ENCODE measurements at places on chromosomes 16 and 17. TPM values are rescaled to one million over a fixed set of nuclear protein-coding genes. Genes with fewer than 3 reads are reported as not detected.

SEPTIN1 gene
- 163 TPM for total RNA-seq

OR2C1 gene
- total RNA-seq = not detected

KRT24 gene
- not detected for total RNA-seq

TLCD1 gene
- total RNA-seq = 0.60 TPM

CLDN7 gene
- 1.2 TPM for total RNA-seq

BAIAP3 gene
- total RNA-seq = 21.5 TPM

KRT15 gene
- not detected for total RNA-seq

CDRT15 gene
- total RNA-seq = not detected

ASGR1 gene
- 0.64 TPM for total RNA-seq

ACSM5 gene
- total RNA-seq = not detected

ZNF19 gene
- total RNA-seq = 6.4 TPM

GDPD1 gene
- 2.3 TPM for total RNA-seq

RNF167 gene
- total RNA-seq = 59.3 TPM

HBA1 gene
- total RNA-seq = not detected

SHISA6 gene
- total RNA-seq = not detected

CDH13 gene
- not detected for total RNA-seq

KRT39 gene
- not detected for total RNA-seq

BCO1 gene
- not detected for total RNA-seq

Measured in CD4-positive, alpha-beta T cell (primary cell).